ENCODE measurements at places on chromosomes 3 and 15.
A peak's percentile ranks its signal among the peaks of the same experiment; 100 is the strongest.

DNA sequence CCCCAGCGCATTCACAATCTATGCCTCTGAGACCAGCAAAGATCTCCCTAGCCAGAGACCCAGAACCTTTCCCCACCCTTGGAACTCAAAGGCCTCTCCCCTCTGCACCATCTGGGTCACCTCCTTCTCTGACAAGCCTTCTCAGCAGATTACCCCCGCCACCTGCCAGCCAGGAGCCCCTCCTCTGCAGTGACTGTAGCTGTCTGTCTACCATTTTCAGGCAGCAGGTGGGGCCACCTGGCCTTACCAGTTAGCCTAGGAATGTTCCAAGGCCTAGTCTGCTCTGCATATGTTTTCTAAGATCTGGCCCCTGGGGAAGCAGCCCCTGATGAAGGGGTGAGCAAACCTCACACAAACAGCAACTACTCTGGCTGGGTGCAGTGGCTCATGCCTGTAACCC is 2.4 kb downstream of the MYLK start:
- no peak for DNase-seq

GRCh38 chr15:74127255-74127953 is 3.0 kb upstream of the ISLR2 start:
- DNase-seq, result peak; percentile 93

- DNase-seq, result no peak
Observed at GRCh38 chr3:123475786-123476185, 26.9 kb upstream of the ADCY5 start.

DNA sequence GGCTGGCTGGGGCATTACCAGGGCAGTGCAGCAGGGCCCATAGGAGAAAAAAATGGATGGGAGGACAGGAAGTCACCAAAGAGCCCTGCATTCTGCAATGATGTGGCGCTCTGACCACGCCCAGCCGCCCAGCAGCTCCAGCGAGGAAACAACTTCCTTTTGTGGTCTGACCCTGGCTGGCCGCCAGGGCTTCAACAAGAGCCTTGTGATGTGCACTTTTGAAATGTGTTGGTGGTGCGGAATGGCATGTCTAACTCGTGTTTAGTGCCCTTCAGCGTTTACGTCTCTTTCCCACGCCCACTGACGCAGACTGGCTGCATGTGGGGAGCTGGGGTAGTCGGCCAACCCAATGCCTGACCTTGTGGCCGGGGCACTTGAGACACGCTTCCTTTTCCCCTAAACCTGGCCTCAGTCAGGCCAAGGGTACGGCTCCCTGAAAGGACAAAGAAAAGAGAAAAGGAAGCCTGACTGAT is 81.9 kb upstream of the CTNNB1 start:
- peak; percentile 98 for DNase-seq

DNA sequence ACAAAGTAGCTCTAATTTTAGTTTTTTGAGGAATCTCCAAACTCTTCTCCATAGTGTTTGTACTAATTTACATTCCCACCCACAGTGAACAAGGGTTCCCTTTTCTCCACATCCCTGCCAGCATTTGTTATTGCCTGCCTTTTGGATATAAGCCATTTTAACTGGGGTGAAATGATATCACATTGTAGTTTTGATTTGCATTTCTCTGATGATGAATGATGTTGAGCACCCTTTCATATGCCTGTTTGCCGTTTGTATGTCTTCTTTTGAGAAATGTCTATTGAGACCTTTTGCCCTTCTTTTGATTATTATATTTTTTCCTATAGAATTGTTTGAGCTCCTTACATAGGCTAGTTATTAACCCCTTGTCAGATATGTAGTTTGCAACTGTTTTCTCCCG is 239.9 kb upstream of the TPM1 start:
- DNase-seq, result no peak

GRCh38 chr3:12194209-12194608 is 35.5 kb upstream of the TIMP4 start:
- DNase-seq, result no peak

- DNase-seq, result no peak
Observed at GRCh38 chr3:66200147-66200546, 20.7 kb upstream of the SLC25A26 start.

DNA sequence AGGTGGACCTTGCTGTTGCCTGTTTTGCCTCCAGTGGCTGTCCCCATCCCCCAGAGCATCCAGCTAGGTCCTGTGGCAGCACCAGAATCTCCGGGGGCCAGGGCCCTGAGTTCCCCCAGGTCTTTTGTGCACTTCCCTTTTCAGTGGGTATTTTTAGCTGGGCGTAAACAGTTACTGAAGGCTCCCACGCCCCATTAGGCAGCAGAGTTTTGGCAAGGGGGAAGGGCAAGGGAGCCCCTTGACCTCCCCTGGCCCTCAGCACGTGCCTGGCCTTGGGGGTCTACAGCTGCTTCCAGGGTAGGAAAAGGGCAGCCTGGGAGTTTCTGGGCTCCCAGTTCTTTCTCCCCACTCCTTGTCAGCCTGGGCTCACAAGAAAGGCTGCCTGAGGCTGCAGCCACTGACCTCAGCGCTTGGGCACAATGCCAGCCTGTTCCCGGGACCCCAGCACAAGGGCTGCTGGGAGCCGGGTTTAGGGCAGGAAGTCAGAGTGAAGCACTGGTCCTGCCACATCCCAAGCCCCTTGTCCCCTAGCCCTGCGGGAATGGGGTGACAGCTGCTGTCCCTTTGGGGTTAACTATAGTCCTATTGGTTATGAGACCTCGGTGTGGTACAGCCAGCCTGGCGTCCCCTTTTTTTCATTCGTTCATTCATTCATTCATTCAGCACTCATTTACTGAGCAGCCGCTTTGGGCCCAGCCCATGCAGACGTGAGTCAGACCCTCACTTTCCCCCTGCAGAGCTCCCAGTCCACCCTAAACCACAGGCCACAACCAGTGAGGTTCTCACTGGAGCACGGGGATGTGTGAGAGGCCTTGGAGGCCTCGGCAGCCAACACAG is 8.4 kb downstream of the CSK start:
- peak; percentile 82 for DNase-seq

GRCh38 chr15:100196326-100197058 is 145.3 kb downstream of the ADAMTS17 start:
- DNase-seq, result no peak

- peak; percentile 59 for DNase-seq
Observed at GRCh38 chr3:126540342-126540849, 16.4 kb downstream of the CHST13 start.

- DNase-seq, result peak; percentile 27
Observed at GRCh38 chr3:53140847-53141845, 10.9 kb upstream of the RFT1 start.

- no peak for DNase-seq
Observed at GRCh38 chr3:128422762-128423524, 43.7 kb downstream of the DNAJB8 start.

DNA sequence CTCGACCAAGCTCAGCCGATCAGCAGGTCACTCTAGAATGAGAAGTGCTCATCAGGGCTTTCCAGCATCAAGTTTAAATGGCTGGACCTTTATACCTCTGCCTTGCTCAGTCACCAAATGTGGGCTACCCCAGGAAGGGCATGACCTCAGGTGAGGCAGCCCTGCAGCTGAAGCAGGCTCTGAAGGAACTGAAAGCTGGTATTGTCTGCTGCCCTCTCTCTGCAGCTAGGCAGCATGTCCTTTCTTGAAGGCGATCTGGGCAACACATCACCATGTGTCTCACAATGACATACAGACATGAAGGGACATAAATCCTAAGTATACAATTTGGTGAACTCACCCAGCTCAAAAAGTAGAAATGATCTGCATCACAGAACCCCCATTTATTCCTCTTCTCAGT is 38.7 kb upstream of the ARID3B start:
- no peak for DNase-seq

- no peak for DNase-seq
Observed at GRCh38 chr15:41879321-41879845, 14.5 kb downstream of the SPTBN5 start.

DNA sequence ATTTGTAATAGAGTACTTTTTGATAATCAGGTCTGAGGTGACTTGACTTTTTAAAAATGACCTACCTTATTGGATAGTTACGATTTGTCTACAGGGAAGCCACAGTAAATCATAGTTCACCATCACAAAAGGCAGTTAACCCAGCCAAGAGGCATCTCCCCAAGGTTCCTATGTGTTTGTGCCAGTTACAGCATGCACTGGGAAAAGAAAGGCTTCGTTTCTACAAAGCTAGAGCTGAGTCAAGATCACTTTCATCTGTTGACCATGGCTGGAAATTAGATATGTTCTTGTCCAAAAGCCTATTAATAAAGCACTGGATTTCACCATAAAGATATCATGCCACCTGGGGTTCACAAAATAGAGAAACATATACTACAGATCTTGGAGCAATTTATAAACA is 139.9 kb downstream of the GREM1 start:
- no peak for DNase-seq
